ENCODE measurements at places on chromosomes 2 and 18. TPM values are rescaled to one million over a fixed set of nuclear protein-coding genes. Genes with fewer than 3 reads are reported as not detected.

Gene SOX11
- not detected for total RNA-seq

- no peak overlapping the region for H3K27ac ChIP-seq
- H3K27me3 ChIP-seq = no peaks in the 10 kb centered on the region
- no peak for DNase-seq
Observed at GRCh38 chr2:210713122-210713521, 156.7 kb downstream of the CPS1 start.

GRCh38 chr2:121605820-121606733 is 43.2 kb downstream of the CLASP1 start:
- H3K36me3 ChIP-seq = peaks cover 18% of the 10 kb centered on the region
- H3K4me1 ChIP-seq = no peaks in the 10 kb centered on the region
- DNase-seq = no peak
- H3K27ac ChIP-seq = no peak overlapping the region
- H3K4me3 ChIP-seq = no peak overlapping the region
- H3K27me3 ChIP-seq = no peaks in the 10 kb centered on the region

GRCh38 chr2:10449486-10449831 is 1.3 kb upstream of the ODC1 start:
- peak overlapping the region; percentile 91 for H3K27ac ChIP-seq
- peaks cover 19% of the 10 kb centered on the region for H3K4me1 ChIP-seq
- no peaks in the 10 kb centered on the region for H3K27me3 ChIP-seq
- no peaks in the 10 kb centered on the region for H3K36me3 ChIP-seq

DNA sequence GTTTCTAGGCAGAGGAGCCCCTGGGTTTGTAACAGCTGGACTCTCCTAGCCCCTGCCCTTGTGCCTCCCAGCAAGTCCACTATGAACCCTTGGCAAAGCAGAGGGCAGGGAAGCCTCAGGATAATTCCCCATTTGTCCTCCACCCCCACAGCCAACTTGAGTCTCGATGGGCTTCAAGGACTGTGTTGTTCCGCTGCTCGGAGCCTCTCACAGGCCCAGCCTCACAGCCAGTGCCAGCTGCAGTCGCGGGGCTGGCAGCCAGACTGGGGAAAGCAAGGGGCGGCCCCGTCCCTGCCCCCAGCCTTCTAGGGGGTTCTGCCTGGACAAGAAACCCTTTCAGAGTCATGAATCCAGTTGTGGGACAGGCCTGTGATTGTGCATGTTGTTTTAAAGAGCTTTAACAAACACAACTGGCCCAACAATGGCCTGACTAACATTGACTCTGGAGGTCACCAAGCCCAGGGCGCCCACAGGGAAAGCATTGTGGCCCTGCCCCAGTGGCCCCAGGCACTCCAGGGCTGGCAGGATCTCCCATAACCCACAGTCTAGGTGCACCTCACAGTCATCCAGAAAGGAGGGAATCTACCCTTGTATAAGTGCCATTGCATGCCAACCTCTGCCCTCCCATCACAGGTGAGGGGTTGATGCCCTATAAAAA is 71.8 kb upstream of the DAPL1 start:
- no peaks in the 10 kb centered on the region for H3K27me3 ChIP-seq
- H3K27ac ChIP-seq = no peak overlapping the region
- H3K36me3 ChIP-seq = no peaks in the 10 kb centered on the region
- no peak for DNase-seq
- no peaks in the 10 kb centered on the region for H3K4me1 ChIP-seq

Gene GTF3C2
- 71.6 TPM for total RNA-seq

DNA sequence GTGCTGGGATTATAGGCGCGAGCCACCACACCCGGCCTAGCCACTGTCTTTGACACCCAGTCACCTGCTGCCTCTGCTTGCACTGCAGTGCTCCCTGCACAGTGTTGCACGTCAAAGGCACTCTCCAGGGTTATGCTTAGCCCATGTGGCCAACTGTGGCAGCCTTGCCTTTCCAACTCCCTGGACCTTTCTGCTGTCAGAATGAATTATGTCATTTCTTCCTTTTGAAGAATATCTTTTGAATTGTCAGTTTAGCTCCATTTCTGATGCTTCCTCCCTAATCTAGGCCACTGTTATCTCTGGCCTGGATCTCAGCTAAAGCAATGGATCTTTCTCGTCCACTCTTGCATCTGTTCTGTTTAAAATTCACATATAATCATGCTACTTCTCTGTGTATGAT is 29.3 kb upstream of the LRRTM1 start:
- no peak overlapping the region for H3K4me3 ChIP-seq
- H3K27me3 ChIP-seq = no peaks in the 10 kb centered on the region
- no peaks in the 10 kb centered on the region for H3K36me3 ChIP-seq
- no peak overlapping the region for H3K27ac ChIP-seq
- H3K4me1 ChIP-seq = no peaks in the 10 kb centered on the region

GRCh38 chr2:155308367-155309009 is 610.0 kb downstream of the KCNJ3 start:
- DNase-seq = no peak
- H3K27ac ChIP-seq = no peak overlapping the region
- no peaks in the 10 kb centered on the region for H3K27me3 ChIP-seq
- H3K4me1 ChIP-seq = no peaks in the 10 kb centered on the region
- no peak overlapping the region for H3K4me3 ChIP-seq

DNA sequence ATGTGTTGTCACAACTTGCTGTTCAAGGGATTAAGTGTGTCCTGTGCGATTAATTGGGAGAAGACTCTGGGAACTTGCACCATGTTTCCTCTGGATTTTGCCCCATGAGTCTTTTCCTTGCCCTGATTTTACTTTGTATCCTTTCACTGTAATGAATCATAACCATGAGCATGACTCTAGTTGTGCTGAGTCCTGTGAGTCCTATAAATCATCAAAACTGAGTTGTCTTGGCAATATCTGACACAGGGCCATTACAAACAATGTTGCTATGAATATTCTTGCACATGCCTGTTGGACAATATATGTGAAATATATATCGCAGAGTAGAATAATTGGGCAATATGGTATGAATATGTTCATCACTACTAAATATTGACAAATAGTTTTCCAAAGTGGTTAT is 56.5 kb upstream of the COL5A2 start:
- H3K27ac ChIP-seq = no peak overlapping the region
- H3K36me3 ChIP-seq = no peaks in the 10 kb centered on the region
- no peaks in the 10 kb centered on the region for H3K4me1 ChIP-seq
- H3K4me3 ChIP-seq = no peak overlapping the region

Gene GPR55
- 4.7 TPM for total RNA-seq

Gene FSIP2
- total RNA-seq = 5.6 TPM

DNA sequence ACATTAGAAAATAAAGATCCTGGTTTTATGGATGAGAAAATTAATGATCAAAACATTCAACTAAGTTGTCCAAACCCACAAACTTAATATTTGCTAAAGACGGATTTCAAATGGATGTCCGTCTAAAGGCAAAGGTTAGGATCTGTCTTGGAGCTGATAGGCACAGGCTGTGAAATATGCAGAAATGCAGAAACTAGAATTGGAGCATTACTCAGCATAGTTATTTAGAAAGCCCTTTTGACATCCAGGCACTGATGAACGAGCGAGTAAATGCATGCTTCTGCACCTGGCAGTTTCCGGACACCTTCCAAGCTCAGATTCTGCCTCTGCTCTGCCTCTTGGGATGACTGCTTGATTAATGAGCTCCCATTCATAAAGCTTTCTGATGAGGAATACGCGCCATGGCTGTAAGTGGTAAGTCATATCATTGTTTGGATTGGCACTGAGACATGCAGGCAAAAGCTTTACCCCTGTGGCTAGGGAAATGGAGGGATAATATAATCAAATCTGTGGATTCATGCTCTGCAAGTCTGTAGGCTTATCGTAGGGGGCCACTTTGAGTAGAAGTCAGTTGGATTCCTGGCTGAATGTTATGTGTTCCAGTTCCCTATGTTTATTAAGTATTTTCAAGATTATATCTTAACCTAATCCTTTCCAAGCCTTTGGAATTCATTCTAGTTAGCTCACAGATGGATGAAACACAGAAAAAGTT is 2176.3 kb upstream of the CELF4 start:
- H3K4me3 ChIP-seq = no peak overlapping the region
- H3K27ac ChIP-seq = no peak overlapping the region
- no peaks in the 10 kb centered on the region for H3K27me3 ChIP-seq
- no peaks in the 10 kb centered on the region for H3K4me1 ChIP-seq

DNA sequence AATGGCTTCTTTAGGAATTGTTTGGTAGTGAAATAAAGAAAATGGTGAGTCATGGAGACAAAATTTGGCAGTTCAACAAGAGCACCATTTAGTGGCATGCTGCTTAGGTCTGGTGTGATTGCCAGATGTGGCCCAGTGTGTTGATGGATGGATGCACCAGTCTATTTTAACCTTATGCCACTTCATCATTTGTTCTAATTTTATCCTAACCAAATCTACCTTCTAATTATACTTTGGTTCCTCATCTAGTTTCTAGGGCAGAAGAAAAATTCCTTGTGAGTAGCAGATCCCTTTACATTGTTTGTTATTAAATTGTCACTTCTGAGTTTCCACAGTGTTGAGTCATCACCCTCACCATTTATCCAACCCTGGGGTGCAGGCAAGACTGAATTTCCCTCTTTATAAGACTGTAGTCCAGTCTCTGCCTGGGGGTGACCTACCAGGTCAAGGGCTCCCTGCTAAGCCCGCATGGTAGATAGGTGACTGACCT is 32.5 kb downstream of the NABP1 start:
- no peak overlapping the region for H3K4me3 ChIP-seq
- H3K27ac ChIP-seq = no peak overlapping the region
- no peaks in the 10 kb centered on the region for H3K36me3 ChIP-seq
- no peaks in the 10 kb centered on the region for H3K4me1 ChIP-seq

DNA sequence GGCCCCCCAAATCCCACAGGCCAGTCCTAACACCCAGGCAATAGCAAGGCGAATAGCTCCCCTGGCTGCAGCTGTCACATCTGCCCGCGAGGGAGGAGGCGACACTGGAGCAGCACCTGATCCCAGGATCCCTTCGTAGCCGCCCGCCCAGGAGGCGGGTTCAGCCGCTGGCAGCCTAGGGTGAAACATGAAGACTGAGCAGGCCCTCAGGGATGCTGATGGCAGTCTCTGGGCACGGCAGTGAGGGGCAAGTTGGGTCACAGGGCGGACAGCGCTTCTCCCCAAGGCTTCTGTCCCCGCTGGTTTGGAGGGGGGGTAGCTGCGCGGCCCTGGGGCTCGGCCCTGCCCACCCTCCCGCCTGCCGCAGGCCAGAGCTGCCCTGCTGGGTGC is 1.9 kb downstream of the DNMT3A start:
- peak; percentile 67 for DNase-seq
- H3K4me3 ChIP-seq = peak overlapping the region; percentile 79
- no peaks in the 10 kb centered on the region for H3K4me1 ChIP-seq
- no peaks in the 10 kb centered on the region for H3K27me3 ChIP-seq
- H3K36me3 ChIP-seq = no peaks in the 10 kb centered on the region
- peak overlapping the region; percentile 87 for H3K27ac ChIP-seq

Gene DPP10
- total RNA-seq = 3.4 TPM

Data from Peyer's patch (tissue), 4 donors.